K562 (cell line): ENCODE measurements at places on chromosomes 3 and 15.

DNA sequence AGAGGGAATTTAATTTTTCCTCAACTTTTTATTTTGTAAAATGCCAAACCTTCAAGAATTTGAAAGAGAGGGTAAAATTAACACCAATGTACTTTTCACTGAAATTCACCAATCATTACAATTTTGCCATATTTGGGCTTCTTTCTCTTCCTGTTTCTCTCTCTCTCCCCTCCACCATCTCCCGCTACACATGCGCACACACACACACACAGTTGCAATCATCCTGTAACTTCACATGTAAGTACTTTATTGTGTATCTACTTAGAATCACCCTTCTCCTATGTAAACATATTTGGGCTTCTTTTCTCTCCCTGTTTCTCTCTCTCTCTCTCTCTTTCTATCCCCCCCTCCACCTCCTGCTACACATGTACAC is 7.4 kb downstream of the ARL14 start:
- no peak for DNase-seq

GRCh38 chr3:165523801-165524200 is 313.4 kb downstream of the BCHE start:
- no peak for DNase-seq

GRCh38 chr15:85800478-85801123 is 5.9 kb upstream of the KLHL25 start:
- no peak for DNase-seq

- no peak for DNase-seq
Observed at GRCh38 chr15:70768257-70768883, 5.0 kb upstream of the UACA start.

DNA sequence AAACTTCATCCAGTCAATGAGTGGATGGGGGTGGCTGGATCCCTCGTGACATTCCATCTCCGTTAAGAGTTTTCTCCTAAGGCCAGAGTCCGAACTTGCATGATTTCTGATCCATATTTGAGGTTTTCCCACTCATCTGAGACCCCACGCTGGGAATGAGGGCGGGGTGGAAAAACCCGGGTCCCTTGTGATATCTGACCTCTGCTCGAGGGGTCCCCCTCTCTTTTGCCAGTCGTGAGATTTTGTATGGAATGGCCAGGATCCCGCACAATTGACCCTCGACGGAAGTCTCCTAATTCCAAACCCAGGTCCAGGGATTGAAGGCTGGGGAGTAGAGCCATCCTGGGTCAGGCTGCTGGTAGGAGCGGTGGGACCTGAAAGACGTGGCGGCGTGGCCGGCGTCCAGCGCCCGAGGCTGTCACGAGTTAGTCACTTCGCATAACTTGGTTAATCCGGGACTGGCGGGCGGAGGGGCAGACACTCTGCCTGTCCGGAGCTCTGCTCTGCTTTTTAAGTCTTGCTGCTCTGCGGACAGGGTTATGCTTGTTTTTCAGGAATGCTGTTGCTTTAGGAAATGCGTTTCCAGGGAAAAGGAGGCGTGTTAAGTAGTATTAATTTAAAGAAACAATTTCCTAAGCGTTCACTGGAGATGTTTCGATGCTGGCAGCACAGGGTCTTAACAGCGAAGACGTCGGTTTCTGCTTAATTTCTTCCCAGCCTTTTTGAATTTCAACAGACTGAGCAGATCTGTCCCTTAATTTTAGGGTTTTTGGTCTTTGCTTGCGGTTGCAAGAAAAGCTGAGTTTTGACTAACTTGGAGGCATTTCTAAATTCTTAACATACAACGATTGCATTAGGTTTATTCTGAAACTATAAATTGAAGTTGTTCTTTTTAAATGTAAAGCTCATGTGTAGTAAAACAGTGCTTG is 69.7 kb upstream of the LRRFIP2 start:
- DNase-seq = peak; percentile 54

DNA sequence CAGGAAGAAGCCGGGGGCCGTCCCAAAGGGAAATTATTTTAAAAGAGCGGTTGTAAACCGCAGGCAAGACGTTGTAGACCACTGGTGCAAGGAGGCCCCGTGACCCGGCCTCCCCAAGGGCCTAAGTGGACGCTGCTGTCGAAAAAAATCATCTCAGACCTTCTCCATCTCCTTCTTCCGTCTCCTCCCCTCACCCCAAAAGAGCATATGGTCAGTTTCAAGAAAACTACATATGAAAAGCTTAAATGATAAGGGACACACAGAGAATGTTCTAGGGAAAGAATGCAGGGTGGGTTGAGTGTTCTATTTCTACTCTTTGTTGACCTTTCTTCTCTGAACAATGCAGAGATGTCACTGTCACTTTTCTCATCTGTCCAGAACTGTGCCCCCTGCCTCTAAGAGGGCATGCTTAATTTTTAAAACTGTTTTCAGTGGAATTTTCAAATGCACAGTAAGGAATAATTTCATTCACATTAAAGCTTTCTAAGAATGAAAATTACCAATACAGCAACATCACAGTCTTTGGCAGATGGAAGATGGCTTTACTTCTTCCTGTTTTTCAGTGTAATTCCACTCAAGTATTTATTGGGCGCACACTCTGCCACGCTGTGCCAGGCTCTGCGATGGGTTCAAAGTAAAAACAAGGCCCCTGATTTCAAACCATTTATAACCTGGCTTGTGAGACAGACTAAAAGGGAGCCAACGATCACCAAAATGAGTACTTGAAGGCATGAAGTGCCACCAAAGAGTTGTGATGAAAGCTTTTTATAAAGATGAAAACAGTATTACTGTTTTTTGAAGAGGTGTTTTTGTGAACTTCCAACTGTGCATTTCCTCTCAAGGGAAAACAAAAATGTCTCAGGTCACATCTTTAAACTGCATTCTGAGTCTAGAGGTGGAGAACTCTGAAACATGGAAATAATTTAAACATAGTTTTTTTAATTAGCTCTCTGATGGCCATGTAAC is 891 bp upstream of the TOP2B start:
- peak; percentile 76 for DNase-seq

DNA sequence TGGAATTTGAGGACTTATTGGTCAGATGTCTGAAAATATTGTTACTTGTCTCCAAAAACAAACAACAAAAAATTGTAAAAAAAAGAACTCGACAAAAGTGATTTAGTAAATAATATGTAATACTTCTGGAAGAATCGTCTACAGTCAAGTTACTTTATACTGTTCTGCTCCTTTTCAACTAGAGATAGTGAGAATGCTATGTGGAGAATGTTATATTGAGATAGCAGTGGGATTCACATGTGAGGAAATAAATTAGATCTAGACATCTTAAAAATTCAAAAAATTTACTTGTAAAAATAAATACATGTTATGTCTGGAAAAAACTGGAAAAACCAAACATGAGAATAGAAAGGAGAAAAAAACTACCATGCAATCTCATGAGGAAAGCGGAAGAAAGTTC is 64.9 kb downstream of the SGO1 start:
- no peak for DNase-seq

GRCh38 chr3:56980798-56981390 is 79.6 kb upstream of the SPATA12 start:
- DNase-seq = no peak

DNA sequence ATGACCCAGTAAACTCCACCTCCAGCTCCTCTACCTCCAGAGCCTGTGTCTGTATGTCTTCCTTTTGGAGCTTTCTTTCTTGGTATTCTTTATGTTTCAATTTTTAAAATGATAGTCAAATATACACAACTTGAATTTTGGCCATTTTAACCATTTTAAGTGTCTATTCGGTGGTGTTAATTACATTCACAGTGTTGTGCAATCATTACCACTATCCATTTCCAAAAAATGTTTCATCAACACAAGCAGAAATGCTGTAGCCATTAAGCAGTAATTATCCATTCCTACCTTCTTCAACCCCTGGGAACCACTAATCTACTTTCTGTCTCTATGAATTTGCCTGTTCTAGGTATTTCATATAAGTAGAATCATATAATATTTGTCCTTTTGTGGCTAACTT is 194.5 kb upstream of the TSC22D2 start:
- DNase-seq = no peak
